ENCODE measurements at places on chromosomes 16 and 17.

DNA sequence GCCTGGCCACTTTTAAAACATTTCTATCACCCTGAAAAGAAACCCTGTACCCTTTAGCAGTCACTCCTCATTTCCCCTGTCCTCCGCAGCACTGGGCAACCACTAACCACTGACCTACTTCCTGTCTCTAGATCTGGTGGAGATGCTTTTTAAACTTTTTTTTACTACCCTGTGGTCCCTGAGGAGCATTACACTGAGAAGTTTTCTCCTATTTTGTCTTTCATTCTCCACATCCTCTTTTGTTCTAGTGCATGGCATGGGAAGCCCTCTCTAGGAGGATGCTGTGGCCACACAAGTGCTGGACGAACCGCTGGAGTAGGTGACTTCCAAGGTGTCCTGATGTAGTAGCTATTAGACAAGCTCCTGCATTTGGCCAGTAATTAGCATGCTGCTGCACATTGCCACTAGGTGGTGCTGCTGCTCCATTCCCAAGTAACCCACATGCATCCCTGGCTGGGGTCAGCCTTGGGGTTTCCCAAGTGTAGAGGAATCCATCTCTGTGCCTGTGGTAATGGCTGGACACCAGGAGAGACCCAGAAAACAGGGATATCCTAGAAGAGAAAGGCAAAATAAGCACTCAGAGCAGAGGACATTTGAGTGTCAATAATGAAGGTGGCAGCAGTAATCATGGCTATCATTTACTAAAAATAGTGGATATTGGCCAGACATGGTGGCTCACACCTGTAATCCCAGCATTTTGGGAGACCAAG, 143.8 kb upstream of the CRHR1 start:
- DNase-seq: peak; percentile 89

GRCh38 chr17:50426814-50427787, 1.1 kb downstream of the ACSF2 start:
- no peak for DNase-seq

GRCh38 chr17:55037828-55038227, 69.3 kb downstream of the STXBP4 start:
- no peak for DNase-seq

DNA sequence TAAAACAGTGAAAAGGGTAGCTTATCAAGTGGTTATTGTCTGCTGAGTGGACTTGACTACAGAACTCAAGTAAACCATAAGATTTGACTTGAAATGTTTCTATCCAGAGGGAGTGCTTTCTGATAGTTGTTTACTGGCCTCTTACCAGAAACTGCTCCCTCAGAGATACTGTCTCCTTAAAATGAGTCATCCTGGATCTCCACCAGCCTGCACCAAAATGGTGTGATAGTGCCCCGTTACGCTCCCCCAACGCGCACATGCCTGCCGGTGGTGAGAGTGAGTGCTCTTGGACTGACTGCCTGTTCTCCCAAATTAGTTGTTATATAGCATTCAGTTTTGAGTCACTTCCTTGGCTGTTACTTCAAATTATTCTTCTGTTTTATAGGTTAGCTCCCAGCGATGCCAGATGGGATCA, 22.9 kb downstream of the PRCD start:
- no peak for DNase-seq

GRCh38 chr17:65074778-65075250, 18.3 kb upstream of the GNA13 start:
- DNase-seq: no peak

DNA sequence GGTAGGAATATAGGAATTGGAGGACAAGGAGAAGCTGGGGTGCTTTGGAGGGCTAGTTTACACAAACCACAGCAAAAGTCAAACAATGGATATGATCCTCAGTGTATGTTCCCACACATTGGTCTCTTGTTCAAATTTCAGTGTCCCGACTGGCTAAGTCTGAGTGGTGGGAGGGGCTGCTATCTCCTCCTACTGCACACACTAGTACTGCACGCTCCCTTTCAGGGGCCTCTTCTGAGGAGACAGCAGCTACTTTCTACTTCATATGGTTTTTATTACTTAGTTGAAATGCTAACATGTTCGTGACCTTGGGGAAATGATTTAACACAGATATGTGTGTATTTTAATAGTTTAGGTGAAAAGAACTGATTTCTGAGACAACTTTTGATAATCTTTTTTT, 18.8 kb upstream of the KRT10 start:
- DNase-seq: no peak

DNA sequence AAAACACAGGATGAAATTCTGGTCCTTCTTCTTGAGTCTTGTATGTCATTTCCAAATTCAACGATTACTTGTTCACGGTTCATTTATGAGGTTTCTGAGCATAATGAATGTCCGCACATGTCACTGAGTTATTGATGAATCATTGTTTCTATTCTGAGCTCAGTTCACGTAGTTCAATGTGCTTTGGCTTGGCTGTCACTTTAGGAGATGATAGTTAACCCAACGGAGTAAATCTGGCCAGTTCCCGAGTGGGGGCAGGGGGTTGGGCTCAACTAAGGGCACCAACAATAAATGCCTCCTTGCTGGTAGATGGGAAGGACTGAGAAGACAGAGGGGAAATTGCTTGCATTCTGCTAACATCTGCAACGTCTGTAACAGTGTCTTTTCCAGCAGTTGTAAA, 239.4 kb upstream of the HSBP1 start:
- DNase-seq: no peak

DNA sequence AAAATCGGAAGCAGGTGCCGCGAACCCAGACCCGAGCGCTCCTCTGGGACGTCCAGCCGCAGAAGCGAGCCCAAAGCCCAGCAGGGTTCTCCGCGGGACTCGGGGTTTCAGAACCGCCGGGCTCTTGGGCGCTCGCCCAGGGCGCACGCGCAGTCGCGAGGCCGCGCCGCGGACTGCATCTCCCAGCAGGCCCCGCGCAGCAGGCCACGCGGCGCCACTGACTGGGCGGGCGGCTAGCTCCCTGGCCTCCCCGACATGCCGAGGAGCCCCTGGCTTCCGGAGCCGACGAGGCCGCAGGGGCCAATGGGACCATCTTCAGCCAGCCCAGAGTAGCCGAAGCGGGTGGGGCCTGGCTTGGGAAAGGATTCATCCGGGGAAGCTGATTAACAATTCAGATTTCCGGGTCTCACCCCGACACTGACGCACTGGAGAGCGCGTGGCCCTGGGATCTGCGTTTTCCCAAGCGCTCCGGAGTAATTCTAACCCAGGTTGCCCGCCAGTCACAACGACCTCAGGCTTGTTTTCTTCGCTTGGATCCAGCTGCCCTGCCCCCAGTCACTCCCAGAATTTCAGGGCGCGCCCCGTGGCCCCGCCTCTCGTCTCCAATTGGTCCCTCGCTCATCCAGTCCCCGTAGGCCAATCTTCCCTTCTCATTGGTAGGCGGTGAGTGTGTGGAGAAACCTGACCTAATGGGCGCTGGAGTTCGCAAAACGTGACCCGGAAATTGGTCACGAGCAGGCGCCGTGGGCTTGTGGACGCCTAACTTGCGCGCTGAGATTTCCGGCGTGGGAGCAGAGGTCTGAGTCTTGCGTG, at the start of gene ZNF263:
TSS of gene ZNF263 (plus strand) at position 762 of the 813 bp plus-strand sequence. CDS start 328 bp downstream, outside the sequence.
- DNase-seq: no peak

- DNase-seq: no peak
Observed at GRCh38 chr17:3884188-3884587, 8.7 kb downstream of the CAMKK1 start.

GRCh38 chr16:83473926-83474650, 333.7 kb upstream of the HSBP1 start:
- DNase-seq: no peak

DNA sequence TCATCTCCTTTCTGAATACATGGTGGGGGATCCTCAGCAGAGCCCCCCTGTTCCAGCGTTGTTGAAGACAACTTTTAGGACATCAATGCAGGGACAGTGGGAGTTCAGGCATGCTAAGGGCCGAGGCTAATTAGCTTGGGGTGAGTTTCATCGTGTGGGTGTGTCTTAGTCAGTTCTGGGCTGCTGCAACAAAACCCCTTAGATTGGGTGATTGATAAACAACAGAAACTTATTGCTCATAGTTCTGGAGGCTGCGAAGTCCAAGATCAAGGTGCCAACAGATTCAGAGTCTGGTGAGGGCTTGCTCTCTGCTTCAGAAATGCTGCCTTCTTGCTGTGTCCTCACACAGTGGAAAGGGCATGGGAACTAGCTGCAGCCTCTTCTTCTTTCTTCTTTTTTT, 214.0 kb downstream of the NTN1 start:
- DNase-seq: no peak

DNA sequence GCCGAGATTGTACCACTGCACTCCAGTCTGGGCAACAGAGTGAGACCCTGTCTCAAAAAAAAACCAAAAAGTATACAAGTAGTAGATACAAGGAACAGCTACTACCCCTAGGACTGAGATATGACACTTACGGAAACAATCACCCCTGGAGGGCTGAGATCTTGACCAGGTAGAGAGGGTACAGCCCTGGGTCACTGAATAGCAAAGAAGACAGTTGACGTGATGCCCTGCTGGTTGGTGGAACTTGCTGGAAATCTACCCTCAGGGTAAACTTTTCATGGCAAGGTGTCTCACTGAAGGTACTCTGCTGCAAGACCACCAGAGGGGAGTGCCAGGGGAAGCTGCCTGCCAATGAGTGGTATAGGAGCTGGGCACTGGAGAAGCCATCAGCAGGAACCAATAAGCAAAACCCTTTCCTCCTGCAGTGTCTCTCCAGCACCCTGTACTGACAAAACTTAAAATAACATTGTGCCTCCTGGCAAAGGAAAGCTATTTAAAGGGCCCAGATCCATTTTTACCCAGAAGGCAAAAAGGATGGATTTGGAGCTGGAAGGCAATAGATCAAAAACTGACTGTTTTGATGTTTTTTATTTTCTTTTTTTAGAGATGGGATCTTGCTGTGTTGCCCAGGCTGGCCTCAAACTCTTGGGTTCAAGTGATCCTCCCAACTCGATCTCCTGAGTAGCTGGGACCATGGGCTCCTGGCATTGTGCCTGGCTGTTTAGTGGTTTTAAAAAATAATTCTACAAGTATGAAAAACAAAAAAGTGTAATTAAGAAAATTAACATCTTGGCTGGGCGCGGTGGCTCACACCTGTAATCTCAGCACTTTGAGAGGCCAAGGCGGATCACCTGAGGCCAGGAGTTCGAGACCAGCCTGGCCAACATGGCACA, 11.3 kb upstream of the PDXDC1 start:
- DNase-seq: no peak

GRCh38 chr17:50100921-50101345, 5.8 kb downstream of the PDK2 start:
- DNase-seq: no peak

DNA sequence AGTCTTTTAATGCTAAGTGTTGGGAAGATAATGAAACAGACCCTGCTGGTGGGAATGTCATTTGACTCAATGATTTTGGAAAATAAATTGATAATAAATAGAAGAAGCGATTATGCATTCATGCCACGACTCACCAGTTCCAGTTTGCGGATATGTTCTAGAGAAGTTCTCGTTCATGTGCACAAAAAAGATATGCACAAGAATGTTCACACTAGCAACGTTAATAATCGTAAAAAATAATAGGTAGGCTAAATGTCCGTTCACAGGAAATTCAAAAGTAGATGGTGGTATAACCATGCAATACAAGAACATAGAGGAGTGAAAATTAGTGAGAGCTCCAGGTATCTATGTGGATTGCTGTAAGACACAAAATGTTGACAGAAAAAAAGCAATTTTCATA, 59.8 kb downstream of the NACA2 start:
- DNase-seq: no peak

- DNase-seq: no peak
Observed at GRCh38 chr17:53270936-53271335, 551.8 kb upstream of the KIF2B start.

DNA sequence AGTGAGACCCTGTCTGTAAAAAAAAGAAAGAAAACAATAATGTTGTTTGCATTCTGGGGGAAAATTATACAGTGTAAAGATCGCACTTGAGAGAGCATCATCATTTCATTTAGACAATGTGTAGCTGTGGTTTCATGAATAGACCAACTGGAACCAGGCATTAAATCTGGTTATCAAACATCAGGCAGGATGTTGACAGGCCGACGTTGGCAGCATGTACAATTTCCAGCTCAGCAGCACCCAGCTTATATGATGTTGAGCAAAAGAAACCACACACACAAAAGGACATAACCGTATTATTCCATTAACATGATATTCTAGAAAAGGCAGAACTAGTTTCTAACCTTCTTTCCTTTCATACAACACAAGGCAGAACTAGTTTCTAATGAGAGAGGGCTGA, 5.8 kb downstream of the MARVELD3 start:
- DNase-seq: no peak

DNA sequence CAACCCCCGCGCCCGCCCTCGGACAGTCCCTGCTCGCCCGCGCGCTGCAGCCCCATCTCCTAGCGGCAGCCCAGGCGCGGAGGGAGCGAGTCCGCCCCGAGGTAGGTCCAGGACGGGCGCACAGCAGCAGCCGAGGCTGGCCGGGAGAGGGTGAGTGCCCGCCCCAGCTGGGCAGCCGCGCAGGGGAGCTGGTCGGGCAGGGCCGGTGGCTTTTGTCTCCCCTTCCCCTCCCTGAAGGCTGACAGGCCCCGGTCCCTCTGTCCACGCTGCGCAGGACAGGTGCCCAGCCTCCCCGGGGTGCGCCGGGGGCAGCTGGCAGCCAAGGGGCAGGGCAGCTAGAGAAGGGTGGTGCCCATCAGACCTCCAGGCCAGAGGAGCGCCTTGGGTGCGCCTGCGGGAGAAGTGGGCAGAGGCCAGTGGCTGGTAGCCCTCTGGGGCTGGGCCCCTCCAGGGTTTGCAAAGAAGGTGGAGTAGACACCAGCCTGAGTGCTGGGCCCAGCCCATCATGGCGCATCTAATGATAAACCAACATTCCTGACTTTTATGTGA, 278 bp downstream of the ITGB4 start:
- DNase-seq: no peak

GRCh38 chr16:85689950-85690320, 1.2 kb upstream of the GINS2 start:
- DNase-seq: no peak

DNA sequence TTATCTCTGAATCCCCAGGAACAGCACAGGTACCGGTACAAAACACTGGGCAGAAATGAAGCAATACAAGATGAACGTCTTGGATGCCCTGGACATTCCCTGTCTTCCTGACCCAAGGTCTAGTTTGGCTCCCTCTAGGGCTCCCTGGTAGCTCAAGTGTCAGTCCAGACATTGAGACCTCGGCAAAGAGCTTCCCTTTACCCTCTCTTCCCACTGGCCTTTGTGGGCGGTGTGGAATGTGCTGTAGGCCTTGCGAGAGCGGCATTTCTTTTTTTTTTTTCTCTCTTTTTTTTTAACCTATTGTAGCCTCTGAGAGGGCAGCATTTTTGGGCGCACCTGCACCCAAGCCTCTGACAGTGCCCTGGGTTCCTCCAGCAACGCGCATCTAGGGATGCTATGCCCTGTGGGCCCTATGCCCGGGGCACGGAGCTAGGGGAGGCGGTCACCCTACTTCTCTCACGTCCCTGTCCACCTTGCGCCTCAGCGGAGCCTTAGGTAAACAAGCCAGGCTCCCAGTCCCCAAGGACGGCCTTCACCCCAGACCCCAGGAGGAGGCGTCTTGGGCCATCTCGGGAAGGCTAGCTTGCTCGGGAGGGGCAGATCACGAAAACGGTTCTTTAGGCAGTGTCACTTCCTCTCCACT, 1.2 kb upstream of the NFATC3 start:
- DNase-seq: no peak
